GM13977 (cell line): ENCODE measurements at places on chromosomes 1 and 21.
A peak's percentile ranks its signal among the peaks of the same experiment; 100 is the strongest.

DNA sequence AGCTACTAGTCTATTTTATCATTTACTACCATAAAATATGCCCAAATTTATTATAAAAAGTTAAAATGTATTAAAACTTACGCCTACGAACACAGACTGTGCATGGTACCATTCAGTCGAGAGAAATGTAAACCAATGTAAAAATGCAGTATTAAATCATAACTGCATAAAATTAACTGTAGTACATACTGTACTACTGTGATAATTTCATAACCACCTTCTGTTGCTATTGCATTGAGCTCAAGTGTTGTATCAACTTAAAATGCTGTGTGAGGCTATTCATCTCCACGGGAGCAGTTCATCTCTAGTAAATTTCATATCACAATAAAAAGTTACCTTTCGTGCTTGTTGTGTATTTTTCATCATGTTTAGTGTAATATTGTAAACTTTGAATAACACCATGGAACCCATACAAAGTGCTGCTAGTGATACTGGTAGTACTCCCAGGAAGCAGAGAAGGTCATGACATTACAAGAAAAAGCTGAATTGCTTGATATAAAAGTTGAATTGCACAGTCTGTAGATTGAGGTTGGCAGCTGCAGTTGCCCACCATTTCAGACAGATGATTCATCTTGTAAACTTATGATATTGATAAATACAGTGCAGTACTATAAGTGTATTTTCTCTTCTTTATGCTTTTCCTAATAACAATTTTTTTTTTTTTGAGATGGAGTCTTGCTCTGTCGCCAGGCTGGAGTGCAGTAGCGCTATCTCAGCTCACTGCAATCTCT is 19.0 kb upstream of the CENPF start:
- no peak for DNase-seq

DNA sequence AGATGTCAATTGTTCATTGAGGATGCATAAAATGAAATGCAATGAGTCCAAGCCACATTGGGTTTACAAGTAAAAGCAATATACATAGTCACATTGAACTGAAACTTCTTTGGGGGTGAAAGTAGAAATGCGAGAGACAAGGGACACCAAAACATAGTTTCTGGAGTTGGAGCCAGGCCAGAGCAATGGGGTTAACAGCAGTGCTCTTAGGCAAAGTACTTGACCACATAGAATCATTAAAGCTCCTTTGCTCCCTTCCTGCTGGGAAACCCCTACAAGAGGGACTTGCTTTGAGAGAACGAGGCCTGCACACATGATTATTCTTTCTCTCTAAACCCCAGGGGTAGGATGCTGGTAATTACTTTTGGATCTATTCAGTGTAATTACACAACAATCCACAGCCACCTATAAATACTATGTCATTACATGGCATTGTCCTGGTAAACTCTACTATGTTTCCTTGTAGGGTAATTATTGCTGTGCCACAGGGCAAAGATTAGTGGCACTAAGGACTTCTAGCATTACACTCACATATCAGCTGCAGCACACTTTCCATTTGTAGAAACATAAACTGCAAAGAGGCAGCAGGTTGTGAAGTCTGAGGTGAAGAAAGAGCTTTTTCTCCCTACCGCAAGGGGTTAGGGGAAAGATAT is 421.6 kb upstream of the PBX1 start:
- no peak for DNase-seq

DNA sequence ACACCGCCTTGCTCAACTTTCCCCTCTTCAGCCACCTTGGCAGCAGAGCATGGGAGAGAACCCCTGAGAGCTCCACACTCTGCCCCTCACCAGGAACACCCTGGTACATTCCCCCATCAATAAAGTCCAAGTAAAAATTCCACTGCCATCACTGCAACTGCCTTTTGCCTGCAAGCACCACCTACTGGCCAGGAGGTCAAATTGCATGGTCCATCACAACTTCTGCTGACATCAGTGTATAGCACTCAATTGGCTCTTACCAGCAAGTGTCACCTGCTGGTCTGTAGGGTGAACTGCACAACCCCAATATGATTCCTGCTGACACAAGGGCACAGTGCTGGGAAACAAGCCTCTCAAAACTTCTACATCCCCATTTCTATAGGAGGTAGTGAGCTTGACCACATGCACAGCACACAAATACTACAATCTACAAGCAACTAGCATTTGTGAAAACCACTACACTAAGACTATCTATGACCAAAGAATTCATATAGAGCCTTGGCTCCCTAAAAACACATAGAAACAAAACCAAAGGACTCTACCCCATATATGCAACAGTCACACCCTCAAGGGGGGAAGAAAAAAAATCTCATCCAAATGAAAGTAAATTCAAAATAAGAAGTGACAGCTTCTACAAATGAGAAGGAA is 69.2 kb downstream of the FASLG start:
- no peak for DNase-seq

- DNase-seq: no peak
Observed at GRCh38 chr1:205677167-205677566, 3.1 kb downstream of the SLC45A3 start.

GRCh38 chr1:201430776-201431175 is 9.2 kb upstream of the TNNI1 start:
- no peak for DNase-seq

GRCh38 chr21:26751305-26751704 is 93.9 kb downstream of the ADAMTS1 start:
- no peak for DNase-seq

DNA sequence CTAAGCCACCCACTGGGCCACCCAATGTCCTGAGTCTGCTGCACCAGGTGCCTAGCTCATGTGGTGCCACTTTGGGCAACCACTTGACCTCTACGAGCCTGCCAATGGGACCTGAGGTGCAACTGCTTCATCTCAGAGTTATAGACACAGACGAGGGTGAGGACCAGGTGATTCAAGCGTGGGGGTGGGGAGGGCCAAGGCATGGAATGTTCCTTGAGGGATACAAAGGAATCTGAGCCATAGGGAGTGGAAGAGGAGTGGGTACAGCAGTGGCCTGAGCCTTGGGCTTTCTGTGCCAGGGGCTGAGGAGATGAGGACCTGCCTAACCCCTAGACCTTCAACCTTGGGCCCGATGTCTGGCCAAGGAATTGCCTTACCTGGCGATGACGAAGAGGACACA is 209.1 kb downstream of the GRIK3 start:
- DNase-seq: no peak

- no peak for DNase-seq
Observed at GRCh38 chr1:198699167-198700015, 60.6 kb downstream of the PTPRC start.

GRCh38 chr1:3553166-3553939 is 58.0 kb downstream of the MEGF6 start:
- no peak for DNase-seq

- no peak for DNase-seq
Observed at GRCh38 chr1:169964206-169964605, 70.5 kb upstream of the SCYL3 start.

- no peak for DNase-seq
Observed at GRCh38 chr1:25679171-25679570, 62.6 kb downstream of the MAN1C1 start.

DNA sequence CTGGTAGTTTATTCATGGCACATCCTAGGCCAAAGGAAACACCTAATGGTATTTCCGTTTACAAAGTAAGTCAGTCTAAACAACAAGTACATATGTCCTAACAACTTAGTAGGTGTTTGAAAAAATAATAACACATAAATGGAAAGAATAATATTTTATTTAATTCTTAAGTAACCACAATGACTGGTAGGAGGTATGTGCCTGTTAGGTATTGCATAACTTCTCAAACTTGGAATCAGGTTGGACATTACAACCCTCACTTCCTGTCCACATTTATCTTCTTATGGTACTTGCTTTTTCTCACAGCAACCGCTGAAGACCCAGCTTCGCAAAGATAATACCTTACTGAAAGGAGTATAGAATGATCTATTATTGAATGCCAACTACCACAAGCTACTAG is 64.2 kb downstream of the VPS13D start:
- no peak for DNase-seq

DNA sequence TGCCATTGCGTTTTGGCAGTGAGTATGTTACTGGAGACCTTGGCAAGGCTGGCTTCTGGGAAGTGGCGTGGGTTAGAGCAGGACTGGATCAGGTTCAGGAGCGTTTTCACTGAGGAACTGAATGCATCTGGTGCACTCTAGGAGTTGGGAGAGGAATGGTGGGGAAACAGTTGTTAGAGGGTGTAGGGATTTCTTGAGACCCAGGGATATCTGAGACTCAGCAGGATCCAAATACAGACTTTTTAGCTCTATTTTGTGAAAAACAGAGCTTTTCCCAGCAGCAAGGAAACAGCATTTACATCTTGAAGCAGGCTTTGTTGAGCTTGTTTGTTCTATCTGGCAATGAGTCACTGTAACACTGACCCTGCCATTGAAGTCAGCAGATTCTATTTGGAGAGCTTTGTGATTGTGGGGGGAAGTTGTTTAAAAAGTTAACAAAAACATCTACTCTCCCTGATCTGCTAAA is 56.9 kb upstream of the NRIP1 start:
- DNase-seq: no peak

GRCh38 chr1:5432436-5432835 is 559.8 kb downstream of the NPHP4 start:
- no peak for DNase-seq

GRCh38 chr1:32448773-32449456 is 16.0 kb upstream of the ZBTB8B start:
- DNase-seq: no peak

DNA sequence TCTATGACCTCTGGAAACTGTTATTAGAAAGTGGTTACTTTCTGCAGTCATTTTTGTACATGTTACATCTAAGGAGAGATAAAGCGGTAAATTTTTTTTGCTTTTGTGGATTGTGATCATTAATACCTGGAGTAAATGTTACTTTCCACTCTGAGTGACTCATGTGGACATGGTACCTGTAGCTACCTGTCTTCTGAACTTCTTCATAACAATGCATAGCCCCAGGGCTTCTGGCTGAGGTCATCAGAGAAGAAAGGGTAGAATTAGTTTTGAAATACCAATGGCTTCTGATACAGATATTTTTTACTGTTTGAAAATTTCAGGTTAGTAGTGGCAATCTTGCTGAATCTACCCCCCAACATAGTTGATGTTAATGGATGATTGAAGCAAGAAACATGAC is 489.3 kb downstream of the RWDD3 start:
- DNase-seq: no peak

- DNase-seq: no peak
Observed at GRCh38 chr1:206586501-206587445, 25.5 kb downstream of the EIF2D start.

DNA sequence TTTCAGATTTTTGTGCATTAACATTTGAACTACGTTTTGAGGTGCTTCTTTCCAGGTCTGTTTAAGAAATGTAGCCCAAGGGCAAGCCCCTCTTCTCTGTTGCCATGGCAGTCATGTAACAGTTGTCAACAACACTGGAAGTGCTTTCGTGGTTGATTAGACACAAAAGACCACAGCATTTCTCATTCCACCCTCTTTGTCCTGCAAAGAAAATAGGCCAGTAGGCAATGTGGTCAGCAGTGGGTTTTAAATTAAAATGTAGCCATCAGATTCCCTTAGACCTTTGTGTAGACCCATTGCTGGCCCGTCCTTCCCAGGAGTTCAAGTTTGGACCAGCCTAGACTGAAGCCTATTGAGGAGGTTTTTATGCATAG is 35.4 kb downstream of the VANGL1 start:
- DNase-seq: peak; percentile 53

DNA sequence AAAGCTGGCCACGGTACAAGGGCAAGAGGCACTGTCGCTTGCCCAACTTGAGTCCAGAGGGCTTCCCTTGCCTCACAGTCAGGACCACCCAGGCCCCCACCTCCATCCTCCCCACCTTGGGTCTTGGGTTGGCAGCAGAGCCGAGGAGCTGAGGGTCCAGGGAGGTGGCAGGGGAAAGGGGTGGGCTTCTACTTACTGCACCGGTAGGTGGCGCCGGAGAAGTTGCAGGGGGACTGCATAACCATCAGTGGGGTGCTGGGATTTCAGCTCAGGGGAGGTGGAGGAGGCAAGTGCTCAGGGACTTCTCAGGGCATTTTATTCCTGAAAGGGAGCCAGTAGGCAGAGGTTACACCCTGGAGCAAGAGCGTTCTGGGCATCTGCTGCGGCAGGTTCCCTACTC is 44.0 kb downstream of the TRIM62 start:
- no peak for DNase-seq

DNA sequence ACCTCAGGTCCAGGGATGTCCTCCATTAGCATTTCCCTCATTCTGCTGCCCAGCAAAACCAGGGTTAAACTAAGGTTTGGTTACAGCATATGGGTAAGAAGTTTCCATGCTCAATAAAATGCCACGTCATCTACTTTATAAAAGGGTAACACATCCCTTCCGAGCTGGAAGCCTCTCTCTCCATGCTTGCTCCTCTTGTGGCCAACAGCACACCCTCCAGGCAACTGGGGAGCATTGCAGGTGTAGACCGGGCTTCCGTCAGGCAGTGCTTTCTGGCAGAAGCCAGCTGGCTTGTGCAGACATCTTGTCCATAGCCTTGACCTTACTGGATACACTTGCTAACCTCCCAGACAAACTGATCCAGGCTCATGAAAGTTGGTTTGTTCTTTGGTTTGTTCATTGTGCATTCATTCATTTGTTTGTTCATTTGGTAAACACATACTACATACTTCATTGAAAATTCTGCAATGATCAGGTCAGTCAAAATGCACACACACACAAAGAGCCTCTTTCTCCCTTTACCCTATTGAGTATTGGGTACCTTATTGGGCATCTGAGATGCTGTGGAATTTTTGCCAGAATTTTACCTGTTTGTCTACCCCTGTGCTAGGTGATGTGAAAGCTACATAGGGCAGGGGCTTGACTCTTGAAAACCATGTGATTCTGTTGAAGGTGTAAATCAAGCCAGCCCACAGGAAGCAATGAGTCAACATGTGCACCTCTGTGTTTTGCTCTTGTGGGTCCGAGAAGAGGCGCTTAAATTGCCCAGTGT is 422.8 kb downstream of the CAMTA1 start:
- DNase-seq: peak; percentile 52

- no peak for DNase-seq
Observed at GRCh38 chr1:159532922-159533321, 2.9 kb downstream of the OR10J5 start.

- DNase-seq: no peak
Observed at GRCh38 chr1:31843506-31843905, 27.7 kb upstream of the SPOCD1 start.

DNA sequence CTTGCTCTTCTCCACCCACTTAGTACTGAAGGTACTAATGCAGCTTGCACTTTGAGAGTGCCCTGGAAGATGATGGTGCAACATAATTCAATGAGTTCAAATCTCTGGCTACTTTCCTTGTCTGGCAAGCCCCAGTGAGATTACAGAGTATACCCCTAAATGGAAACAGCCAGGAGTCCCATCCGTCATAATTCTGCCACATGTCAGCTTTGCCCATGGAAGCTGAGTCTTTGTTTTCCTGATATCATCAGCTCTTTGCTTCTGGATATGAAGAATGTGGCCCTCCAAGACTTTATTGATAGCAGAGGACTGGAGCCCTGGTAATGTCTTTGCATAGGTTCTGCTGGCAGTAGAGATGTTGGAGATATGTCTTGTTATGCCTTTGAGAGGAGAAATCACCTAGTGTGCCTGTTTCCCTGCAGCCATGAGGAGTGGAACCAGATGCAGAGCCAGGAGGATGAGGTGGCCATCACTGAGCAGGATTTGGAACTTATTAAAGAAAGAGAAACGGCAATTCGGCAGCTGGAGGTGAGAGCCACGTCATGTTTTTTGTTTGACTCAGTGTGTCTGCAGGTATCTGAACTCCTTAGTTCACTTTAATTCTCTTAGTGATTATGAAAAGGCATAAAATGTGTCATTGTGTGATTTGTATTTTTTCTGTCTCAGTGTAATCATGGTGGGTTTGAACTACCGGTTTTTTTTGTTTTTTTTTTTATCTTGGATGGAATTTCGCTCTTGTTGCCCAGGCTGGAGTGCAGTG is 18.7 kb upstream of the PPP1R8 start:
- no peak for DNase-seq

- DNase-seq: no peak
Observed at GRCh38 chr1:234643111-234643849, 33.3 kb upstream of the IRF2BP2 start.
